ENCODE measurements at places on chromosomes 16 and 17.

DNA sequence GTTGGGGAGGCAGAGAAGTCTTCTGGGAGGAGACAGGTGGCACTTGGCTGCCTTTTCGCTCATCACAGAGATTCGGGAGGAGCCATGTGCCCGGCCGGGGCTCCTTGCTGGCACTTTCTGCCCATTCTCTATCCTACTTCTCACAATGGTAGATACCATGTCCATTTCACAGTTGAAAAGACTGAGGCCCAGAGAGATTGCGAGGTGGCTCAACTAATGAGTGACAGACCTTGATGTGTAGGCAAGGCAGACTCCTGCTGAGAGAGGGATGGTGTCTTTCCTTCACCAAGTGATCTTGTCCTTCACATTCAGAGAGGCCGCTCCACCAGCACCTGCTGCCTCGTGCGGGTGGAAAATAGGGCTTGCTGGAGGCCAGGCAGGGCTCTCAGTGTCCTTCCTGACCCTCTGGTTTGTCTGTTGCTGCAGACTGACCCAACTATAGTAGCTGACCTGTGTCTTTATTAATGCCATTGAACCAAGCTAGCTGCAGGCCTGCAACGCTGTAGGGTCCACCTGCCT, 42.1 kb downstream of the MPRIP start:
- no peak for DNase-seq

DNA sequence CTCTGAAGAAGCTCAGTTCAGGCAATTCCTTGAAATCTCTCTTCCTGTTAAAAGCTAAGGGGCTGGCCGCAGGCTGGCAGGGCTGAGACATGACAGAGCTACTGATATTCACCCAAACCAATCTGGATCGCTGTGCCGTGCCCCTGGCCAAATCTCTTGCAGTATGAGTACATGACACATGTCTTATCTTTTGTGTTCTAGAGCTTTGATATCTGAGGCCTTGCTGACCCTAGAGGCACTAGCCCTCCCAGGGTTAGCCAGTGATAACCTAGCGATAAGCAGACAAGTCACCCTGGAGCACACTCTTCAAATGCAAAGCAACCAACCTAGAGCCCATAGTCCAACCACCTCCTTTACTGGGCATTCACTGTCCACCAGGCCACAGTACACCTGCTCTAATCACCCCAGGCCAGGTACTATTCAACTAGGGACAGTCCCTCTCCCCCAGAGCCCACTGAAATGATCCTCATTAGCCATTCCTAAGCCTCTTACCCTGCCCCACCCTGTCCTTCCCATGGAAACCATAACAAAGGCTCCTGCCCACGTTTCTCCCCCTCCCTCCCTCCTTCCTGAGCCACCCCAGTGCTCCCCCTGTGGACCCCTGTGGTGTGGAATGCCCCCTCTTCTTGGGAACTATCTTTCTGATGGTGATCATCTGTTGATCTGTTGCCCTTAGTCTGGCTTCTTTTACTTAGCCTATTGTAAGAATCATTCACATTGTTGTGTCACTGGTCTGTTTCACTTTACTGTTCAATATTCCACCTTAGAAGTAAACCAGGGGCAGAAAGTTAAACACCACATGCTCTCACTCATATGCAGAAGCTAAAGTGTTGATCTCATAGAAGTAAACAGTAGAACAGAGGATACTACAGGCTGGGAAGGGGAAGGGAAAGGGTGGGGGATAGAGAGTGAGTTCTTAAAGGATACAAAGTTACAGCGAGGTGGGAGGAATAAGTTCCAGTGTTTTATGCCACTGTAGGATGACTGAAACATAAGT, 52.5 kb downstream of the TEKT5 start:
- DNase-seq: no peak

DNA sequence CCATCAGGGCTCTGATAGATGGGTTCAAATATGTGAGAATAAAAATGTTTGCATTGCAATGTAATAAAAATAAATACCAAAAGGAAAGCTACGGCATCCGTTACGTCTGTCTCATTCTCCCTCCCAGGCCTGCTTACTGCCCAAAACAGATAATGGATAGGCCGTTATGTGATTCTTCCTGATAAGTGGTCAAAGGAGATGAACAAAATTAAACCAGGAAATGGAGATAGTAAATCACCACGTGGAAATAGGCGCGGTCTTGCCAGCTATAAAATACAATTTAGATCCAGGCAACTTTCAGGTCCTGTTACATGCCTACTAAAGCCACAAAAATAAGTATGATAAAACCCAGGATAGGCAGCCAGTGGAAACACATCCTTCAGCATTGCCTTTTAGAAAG, 49.5 kb upstream of the CCL1 start:
- no peak for DNase-seq

GRCh38 chr17:29909236-29910003, 20.6 kb downstream of the SSH2 start:
- DNase-seq: no peak

DNA sequence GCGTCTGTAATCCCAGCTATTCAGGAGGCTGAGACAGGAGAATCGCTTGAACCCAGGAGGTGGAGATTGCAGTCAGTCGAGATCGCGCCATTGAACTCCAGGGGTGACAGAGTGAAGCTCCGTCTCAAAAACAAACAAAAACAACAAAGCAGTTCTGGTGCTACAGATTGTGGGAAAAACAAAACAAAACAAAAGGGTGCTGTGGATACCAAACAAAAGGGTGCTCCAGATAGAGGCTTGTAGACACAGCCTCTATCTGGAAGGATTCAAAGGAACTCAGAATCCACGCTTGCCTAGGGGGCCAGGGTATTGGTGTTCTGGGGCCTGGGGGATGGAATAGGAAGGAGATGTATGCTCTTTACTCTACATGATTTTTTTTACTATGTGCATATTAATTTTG, 2.5 kb downstream of the MYLK3 start:
- no peak for DNase-seq

DNA sequence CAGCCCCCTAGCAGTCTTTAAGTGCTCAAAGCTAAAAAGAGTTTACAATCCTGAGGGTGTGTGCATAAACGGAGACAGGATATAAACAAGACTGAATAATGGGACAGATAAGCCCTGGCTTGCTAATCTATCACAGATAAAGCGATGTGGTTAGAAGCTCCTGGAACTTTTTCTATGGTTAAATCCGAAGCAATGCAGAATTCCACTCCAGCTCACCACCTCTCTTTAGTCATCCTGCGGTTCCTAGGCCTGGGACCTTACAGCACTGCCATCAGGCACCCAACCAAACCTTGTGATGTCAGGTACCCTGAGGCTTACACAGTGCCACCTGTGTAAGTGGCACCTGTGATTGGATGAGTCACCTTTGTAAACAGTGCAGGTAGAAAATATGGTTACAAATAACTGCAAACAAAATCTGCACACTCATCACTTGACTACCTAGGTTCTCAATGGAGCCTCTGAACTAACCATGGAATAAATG, 31.5 kb upstream of the B4GALNT2 start:
- DNase-seq: no peak

DNA sequence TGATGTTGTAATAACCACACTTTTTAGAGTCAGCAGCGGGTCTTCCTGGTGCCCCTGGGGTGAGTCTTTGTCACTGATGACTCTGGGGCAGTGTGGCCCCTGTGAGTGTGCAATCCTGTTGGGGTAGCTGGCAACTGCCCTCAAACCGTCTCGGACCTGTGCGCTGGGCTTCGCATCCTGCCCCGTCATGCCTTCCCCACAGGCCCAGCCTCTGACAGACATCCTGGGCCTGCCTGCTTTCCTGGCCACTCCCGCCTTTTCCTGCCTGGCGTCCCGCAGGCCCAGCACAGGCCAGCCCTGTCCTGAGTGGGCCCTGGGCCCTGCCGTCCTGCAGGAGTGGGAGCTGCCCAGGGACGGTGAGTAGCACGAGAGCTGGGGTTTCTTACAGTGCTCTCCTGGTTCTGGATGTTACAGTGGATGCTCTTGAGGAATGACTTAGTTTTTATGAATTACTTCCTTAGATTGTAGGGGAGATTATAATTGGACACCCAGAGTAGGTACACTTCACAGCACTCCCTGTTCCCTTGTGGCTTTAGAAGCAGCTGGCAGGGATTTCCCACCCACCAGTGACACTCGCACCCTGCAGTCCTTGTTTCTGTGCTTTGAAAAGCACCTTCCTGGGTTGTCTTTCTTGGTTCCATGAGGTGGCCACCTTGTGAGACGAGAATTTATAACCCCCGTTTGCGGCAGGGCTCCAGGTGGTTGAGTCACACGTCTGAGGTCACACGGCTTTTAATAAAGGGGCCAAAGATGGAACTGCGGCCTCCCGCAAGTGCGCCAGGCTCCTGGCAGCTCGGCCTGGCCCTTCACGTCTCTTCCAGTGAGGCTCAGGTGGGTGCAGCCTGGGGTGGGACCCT, 50.0 kb upstream of the CAPN15 start:
- DNase-seq: no peak

DNA sequence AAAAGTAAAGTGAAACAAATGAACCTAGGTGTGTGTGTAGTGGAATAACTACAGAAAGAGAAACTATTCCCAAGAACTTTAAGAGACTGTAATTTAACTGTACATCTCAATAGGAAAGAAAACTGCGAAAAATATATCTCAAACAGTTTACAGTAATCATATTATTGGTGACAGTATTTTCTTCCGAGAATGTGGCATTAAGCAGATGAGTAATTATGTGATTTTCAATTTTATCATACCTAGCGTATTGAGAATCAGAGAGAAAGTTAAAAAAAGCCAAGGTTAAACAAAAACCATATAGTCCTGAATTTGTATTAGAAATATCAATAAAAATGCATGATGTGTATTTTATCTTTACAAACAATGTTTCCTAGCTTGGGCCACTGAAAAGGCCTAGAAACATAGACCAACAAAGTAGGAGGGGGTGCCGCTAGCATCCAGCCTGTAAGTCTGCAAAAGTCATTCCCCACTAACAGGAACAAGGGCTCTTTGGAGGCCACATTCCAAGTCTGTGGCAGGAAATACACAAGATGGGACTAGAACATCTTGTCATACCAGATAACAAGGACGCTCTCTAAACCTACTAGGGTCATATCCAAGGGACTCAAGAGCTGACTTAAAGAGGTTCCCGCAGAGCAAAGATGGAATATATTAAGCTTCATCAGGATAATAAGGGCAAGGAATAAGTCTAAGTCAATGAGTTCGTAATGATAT, 20.5 kb downstream of the RNF157 start:
- DNase-seq: no peak

DNA sequence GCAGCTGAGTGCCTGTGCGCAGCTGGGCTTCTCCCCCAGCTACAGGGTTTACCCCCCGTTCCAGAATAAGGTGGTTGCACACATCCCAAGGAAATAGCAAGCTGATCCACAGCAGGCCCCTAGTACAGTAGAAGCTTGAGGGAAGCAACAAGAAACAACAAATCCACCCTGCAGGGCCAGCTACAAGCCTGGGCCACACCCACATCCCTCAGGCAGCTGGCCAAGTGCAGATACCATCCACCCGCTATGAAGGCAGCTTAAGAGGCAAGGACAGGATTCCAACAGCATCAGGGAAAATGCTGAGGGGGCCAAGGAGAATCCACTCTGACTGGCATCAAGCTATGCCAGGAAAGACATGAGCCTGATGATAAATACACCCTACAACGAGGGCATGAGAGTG, 66.9 kb upstream of the RCVRN start:
- DNase-seq: no peak
